ENCODE measurements at places on chromosomes 3 and 15.
A peak's percentile ranks its signal among the peaks of the same experiment; 100 is the strongest.

DNA sequence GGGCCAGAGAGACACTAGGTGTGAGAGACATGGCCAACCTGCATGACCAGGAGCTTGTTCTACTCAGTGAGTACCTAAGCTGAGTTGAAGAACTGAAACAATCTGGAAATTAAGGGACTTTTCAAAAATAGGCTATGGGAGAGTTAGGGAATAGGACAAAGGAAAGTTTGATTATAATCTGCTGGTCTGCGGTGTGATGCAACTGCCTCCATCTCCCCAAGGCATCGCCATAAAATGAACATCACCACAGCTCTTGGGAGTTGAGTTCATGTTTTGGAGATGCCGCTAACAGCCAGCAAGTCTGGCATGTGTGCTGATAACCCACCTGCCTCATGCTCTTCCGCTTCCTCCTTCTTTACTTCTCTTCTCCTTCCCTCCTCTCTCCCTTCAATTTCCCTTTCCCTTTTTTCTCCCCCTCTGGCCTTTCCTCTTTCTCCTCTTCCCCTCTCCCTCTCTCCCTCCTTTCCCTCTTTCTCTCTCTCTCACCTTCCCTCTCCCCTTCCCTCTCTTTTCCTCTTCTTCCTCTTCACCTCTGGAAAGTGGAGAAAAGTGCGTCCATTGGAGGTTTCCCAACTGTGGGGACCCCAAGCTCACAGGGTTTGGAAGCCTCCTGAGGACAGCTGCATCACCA is 39.1 kb upstream of the GLCE start:
- H3K27me3 ChIP-seq: peaks cover 57% of the 10 kb centered on the region
- no peak for DNase-seq
- H3K36me3 ChIP-seq: no peaks in the 10 kb centered on the region
- no peak overlapping the region for H3K4me3 ChIP-seq
- H3K4me1 ChIP-seq: peaks cover 9% of the 10 kb centered on the region

- no peak overlapping the region for H3K4me3 ChIP-seq
- no peak overlapping the region for H3K27ac ChIP-seq
- H3K27me3 ChIP-seq: no peaks in the 10 kb centered on the region
Observed at GRCh38 chr15:77031376-77032050, 36.6 kb downstream of the PSTPIP1 start.

DNA sequence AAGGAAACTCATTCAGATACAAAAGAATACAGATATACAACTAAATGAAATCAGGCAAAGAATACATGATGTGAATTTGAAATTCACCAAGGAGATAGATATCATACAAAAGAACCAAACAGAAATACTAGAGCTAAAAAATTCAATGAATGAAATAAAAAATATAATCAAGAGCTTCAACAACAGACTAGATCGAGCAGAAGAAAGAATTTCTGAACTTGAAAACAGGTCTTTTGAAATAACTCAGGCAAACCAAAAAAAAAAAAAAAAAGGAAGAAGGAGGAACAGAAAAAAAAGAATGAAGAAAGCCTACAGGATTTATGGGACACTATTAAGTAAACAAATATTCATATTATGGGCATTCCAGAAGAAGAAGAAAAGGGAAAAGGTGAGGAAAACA is 137.8 kb downstream of the DMXL2 start:
- no peaks in the 10 kb centered on the region for H3K4me1 ChIP-seq
- no peak overlapping the region for H3K27ac ChIP-seq
- no peak for DNase-seq
- H3K36me3 ChIP-seq: peaks cover 7% of the 10 kb centered on the region
- H3K4me3 ChIP-seq: no peak overlapping the region

DNA sequence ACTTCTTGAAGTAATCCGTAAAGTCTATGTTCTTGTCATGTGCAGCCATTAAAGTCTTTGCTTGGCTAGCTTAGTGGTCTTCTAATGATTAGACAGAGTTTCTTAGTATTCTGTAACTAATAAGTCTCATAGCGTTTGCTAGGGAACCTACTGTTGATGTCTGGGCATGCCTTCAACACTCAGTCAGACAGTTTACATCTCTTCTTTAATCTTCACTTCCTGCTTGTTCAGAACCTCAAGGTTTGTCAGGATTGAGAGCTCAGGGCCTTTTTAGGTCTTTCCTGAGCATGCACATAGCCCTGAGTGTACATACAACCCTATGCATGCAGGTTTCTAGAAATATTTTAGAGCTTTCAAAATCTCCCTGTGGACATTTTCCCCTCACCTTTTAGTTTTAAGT is 426.3 kb downstream of the AGBL1 start:
- H3K27ac ChIP-seq: no peak overlapping the region
- no peaks in the 10 kb centered on the region for H3K27me3 ChIP-seq
- H3K4me3 ChIP-seq: no peak overlapping the region
- H3K4me1 ChIP-seq: no peaks in the 10 kb centered on the region

DNA sequence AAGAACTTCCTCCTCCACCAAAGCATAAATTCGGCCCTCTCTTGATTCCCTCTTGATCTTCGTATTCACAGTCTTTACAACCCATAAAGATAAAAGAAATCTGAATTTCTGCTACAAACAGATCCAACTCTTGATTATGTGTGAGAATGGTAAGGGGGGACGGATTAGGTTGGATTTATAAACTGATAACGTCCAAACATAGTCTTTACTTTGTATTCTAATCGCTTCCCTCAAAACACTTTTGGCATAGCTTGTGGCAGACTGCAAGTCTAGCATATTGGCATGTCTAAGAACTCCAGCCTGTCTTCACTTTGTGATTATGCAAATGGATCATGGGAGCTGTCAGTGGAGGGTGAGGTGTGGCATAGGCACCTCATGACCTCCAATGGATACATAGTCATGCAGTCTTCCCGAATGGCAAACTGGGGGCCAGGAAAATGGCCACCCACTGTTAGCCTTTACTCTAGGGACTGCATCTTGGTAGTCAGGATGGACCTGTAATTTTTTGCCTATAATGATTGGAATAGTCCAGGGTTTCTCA is 24.3 kb upstream of the GPR171 start:
- no peak for DNase-seq
- peaks cover 21% of the 10 kb centered on the region for H3K4me1 ChIP-seq
- peak overlapping the region; percentile 39 for H3K27ac ChIP-seq

DNA sequence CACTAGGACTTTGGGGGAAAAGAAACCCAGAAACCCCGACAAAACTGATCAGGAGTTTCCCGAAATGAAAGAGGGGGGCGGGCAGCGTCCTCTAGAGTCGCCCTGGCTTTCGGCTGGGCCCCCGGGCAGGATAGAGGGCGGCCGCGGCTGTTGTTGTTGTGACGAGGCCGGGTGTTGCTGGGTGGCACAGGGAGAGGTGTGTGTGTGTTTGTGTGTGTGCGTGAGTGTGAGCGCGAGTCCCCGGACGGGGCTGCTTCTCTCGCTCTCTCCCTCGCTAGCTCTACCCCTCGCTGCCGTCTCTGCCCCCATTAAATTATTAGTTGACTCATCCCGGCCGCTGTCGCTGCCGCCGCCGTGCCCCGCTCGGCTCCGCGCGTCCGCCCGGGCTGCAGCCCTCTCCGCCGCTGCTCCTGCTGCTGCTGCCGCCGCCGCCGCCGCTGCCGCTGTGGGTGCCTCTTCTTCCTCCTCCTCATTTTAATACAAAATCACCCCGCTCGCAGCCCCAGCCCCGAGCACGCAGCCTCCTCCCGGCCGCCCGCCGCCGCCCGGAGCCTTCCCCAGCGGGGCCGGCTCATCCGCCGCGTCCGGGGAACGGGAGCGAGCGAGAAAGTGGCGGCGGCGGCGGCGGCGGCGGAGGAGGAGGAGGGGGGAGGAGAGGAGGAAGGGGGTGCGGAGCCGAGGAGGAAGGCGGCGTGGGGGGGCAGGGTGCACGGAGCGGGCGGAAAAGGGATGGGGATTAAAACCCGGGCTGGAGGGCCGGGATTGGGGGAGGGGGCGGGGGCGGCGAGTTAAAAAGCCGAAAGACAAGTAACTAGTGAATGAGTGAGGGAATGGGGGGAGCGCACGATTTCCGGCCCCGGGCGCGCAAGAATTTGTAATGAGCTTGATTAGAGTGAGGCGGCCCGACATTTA is at the start of gene SATB1:
SATB1 (minus strand) TSS at position 611 of the 912 bp plus-strand sequence. CDS start 4,372 bp downstream, outside the sequence.
- DNase-seq: peak; percentile 34
- peak within 1 kb of the TSS; percentile 2 for H3K27ac ChIP-seq
- H3K4me1 ChIP-seq: no peaks in the 10 kb centered on the region
- no peaks in the 10 kb centered on the region for H3K36me3 ChIP-seq

DNA sequence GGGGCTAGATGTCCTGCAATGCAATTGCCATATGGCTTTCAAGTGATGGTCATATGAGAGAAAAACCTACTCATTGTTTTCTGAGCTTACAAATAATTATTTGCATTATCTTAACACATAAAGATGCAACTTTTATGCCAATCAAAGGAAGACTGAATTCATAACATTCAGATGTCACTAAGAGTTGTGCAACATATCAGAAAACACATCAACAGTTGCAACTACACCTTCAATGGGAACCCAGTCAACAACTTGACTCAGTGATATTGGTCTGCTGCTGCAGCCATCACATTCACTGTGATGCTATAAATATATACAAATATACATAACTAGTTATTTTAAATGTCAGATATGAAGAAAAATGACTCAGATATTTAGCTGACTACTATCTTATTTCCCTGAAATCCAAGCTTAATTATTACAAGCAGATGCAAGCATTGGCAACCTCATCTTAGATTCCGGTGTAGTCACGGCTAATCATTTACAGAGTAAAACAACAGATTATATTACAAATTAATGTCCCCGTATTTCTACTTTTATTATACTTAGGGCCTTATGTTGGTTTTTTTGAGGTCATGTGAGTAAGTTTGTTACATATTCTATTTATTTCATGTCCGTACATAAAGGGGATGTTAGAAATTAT is 23.7 kb downstream of the CNTN3 start:
- H3K36me3 ChIP-seq: no peaks in the 10 kb centered on the region
- no peaks in the 10 kb centered on the region for H3K27me3 ChIP-seq
- peaks cover 6% of the 10 kb centered on the region for H3K4me1 ChIP-seq
- H3K27ac ChIP-seq: no peak overlapping the region
- no peak overlapping the region for H3K4me3 ChIP-seq

- H3K4me1 ChIP-seq: no peaks in the 10 kb centered on the region
- H3K36me3 ChIP-seq: no peaks in the 10 kb centered on the region
- H3K27me3 ChIP-seq: no peaks in the 10 kb centered on the region
- no peak overlapping the region for H3K4me3 ChIP-seq
- DNase-seq: no peak
- no peak overlapping the region for H3K27ac ChIP-seq
Observed at GRCh38 chr15:89074402-89075012, 13.7 kb upstream of the ABHD2 start.

DNA sequence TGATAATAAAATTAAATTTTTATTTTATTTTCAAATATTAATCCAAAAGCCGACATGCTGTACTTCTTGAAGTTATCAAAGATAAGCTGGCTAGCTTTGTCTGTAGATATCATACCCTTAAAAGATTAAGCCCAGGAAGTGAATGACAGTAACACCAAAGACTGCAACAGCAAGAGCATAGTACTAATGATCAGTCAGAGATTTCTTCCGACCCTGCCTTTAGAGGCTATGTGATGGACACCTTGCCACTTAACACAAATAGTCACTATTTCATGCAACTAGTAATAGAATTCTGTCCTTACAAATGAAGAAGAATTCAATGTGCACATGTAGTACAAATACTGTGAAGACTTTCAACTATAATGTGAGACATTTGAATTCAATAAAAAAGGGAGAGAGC is 9.3 kb upstream of the MBNL1 start:
- DNase-seq: no peak
- no peaks in the 10 kb centered on the region for H3K27me3 ChIP-seq
- peaks cover 10% of the 10 kb centered on the region for H3K4me1 ChIP-seq
- H3K4me3 ChIP-seq: no peak overlapping the region
- no peak overlapping the region for H3K27ac ChIP-seq

DNA sequence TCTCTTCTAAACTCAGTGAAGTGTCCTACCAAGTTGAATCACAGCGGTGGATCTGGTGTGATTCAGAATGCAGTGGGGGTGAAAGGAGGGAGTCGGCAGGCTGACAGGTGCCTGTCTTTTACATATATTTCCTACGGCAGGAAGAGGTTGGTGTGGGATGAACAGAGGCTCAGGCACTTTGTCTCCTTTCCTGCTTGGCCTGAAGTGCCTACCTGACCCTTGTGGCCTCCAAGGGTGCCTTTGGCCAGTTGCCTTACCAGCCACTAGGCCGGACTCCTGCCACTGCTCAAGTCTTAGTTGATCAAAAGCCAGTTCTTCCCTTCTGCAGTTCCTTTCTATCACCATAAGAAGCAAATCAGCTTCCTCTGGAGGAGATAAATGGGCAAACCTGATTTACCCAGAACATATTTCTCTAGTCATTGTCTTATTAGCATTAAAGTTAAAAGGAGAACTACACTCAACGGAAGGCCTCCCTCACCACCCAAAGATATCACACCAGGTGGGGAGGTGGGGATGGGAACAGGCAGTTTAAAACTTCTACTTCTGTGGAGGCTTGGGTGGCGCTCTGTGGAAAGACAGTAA is 52.1 kb downstream of the CRTC3 start:
- H3K36me3 ChIP-seq: peaks cover 3% of the 10 kb centered on the region
- peaks cover 7% of the 10 kb centered on the region for H3K4me1 ChIP-seq
- no peak overlapping the region for H3K4me3 ChIP-seq
- H3K27me3 ChIP-seq: no peaks in the 10 kb centered on the region
- DNase-seq: no peak
- H3K27ac ChIP-seq: no peak overlapping the region

DNA sequence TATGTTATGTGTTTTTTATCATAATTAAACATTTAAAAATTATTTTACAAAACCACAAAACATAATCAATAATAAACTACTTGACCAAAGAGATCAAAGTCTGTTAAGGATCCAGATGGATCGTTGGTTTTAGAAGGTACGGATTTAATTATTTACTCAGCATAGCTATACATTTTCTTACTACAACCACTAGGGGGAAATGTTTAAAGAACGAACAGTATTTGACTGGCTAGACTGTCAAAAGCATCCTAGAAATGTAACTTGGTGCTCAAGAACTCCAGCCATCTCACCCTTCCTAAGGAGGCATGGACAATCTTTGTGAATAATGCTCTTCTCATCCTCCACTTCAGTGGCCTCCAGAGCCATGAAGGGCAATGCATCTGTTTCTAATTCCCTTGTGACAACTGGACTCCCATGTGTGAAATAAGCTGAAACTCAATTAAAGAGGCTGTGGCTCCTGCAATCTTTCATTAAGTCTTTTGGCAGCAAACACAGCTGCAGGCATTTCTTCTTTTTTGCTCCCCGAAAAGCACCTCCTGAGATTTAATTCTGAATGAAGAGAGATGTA is 94.7 kb upstream of the TUSC7 start:
- no peaks in the 10 kb centered on the region for H3K27me3 ChIP-seq
- H3K4me3 ChIP-seq: no peak overlapping the region
- H3K36me3 ChIP-seq: no peaks in the 10 kb centered on the region
- H3K27ac ChIP-seq: no peak overlapping the region
- H3K4me1 ChIP-seq: no peaks in the 10 kb centered on the region

- H3K36me3 ChIP-seq: no peaks in the 10 kb centered on the region
- H3K4me3 ChIP-seq: no peak overlapping the region
- H3K27me3 ChIP-seq: no peaks in the 10 kb centered on the region
Observed at GRCh38 chr15:68695061-68695595, 116.3 kb downstream of the CORO2B start.

DNA sequence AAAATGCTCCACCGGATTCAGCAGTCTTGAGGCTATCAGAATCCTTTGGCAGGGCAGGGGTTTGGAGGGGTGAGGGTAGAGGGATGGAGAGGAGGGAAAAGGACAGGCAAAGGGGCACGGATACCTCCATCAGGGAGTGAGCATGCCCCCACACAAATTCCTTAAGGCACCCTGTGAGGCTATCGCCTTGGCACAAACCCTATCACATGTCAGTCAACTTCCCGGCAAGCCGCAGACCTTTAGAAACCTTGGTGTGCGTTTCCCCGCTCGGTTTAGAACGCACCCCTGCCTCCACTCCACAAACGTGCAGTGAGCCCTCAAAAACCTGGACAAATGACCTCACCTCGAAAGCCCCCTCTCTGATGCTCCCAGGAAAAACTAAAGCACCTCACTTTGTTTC is 422 bp upstream of the SETMAR start:
- 0 out of 2 replicates have a peak, but pooled peaks cover 2% of the 10 kb centered on the region for H3K4me1 ChIP-seq
- DNase-seq: no peak
- H3K27me3 ChIP-seq: no peaks in the 10 kb centered on the region
- no peaks in the 10 kb centered on the region for H3K36me3 ChIP-seq
- H3K27ac ChIP-seq: peak overlapping the region; percentile 30
